Activated CD4-positive, alpha-beta memory T cell treated with anti-CD3 and anti-CD28 coated beads, Interleukin-2, amount 10 ng/mL, durations not matched to agents 7 days and 5 days (primary cell): ENCODE measurements at places on chromosomes 2 and 18. TPM values are rescaled to one million over a fixed set of nuclear protein-coding genes. Genes with fewer than 3 reads are reported as not detected.

SERPINB3 gene
- not detected for total RNA-seq

GRCh38 chr2:95234286-95234785, 27.0 kb downstream of the ZNF892 start:
- DNase-seq = no peak

DNA sequence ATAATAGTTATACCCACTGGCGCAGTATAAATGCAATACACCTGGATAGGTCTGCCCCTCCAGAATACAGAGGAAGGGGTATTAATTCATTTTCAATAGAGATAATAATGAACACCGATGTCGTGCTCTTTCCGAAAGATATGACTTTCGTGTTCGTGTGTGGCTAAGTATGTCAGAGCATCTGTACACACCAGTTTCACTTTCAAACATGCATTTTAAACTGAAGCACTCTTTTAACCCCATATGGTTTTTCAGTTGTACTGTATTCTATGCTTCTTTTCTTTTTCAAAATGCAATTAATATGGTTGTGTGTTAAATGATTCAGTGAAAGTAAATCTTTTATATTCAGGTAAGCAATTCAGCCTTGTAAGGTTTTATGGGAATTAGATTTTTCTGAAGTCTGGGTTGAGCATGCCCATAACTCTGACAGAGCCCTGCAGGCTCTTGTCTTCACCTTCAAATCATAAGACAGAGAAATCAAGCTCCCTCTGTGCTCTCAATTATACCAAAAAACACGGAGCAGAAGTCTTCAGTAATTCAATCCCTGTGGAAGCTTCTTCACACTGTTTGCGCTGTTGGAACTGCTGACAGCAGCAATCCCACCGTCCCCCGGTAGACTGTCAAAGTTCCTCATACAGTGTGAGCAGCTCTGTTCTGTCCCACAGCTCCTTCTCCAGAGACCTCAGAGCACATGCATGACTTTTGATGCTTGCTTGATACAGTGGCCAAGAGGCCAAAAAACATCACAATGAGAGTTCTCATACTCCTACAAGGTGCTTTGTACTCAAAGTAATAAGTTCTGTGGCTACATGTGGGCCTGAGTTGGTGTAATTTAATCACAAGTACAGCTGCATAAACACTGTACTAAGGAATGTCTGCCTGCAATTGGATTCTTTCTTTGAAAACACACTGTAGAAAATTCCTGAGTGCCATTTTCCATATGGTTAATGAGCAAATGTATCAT, 186.8 kb downstream of the ZNF521 start:
- no peak for DNase-seq

CD28 gene
- 194 TPM for total RNA-seq

ATOH8 gene
- 0.78 TPM for total RNA-seq
